Hematopoietic multipotent progenitor cell (in vitro differentiated cells): ENCODE measurements at places on chromosomes 6 and 20. TPM values are rescaled to one million over a fixed set of nuclear protein-coding genes. Genes with fewer than 3 reads are reported as not detected.

The SYCP2 gene
- 0.27 TPM for total RNA-seq

The SNRNP48 gene
- 7.5 TPM for total RNA-seq

The CDSN gene
- under 0.01 TPM for total RNA-seq

The GSTA3 gene
- not detected for total RNA-seq

The SNAI1 gene
- total RNA-seq: 1.1 TPM

The SAPCD1 gene
- 0.27 TPM for total RNA-seq

The FLOT1 gene
- total RNA-seq: 50.6 TPM

The MTG2 gene
- total RNA-seq: 24.5 TPM

The OOEP gene
- total RNA-seq: 0.27 TPM

The EFCAB8 gene
- under 0.01 TPM for total RNA-seq

The HLA-DOA gene
- total RNA-seq: 209 TPM

GRCh38 chr6:97198046-97198565 is 84.9 kb downstream of the MMS22L start:
- no peak for DNase-seq

GRCh38 chr6:167710363-167710920 is 116.3 kb upstream of the AFDN start:
- DNase-seq: no peak

DNA sequence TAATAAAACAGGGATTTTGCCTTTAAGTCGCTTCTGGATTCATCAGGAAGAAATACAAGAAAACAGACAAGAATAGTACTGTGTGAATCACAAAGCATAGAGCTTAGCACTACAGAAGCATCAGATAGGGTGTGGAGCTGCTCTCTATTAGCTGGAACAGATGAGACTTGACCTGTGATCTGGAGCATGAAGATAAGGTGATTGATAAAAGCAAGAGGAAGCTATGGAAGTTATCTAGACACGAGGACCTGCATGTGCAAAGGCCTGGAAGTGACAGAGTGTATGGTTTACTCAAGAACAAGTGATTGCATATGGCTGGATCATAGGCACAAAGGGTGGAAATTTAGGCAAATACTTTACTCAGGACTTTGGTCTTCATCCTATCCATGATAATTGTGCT is 112.9 kb upstream of the MLIP start:
- peak; percentile 34 for DNase-seq

DNA sequence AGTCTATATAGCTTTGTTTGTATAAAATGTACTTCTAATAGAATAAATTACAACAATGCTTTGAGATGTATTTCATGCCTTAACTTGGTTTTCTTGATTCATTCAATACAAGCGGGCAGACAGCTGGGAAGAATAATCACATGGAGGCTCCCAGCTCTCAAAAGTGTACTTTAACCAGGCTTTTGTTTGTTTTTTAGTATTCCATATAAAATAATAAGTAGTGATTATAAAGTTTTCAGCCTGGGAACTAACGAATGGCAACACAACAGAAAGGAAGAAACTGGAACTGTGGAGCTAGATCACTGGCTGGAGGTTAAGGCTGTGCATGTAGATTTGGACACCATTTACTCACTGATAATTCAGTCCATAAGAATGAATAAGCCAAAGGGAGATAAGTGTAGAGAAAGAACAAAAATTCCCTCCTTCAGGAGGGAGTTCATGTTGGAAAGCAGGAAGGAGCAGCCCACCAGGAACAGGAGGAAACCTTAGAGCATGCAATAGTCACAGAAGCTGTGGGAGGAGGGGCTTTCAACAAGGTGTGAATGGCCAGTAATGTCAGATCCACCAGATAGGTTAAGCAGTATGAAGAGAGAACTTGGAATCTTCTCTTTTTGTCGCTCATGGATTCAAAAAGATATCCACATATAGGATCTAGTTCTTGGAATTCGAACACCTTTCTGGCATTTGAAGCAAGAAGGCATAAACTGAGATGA is 41.2 kb upstream of the SLC35D3 start:
- DNase-seq: no peak

GRCh38 chr6:131183427-131184095 is 48.3 kb downstream of the AKAP7 start:
- no peak for DNase-seq

GRCh38 chr20:62860924-62861691 is 514 bp downstream of the TCFL5 start:
- peak; percentile 35 for DNase-seq

DNA sequence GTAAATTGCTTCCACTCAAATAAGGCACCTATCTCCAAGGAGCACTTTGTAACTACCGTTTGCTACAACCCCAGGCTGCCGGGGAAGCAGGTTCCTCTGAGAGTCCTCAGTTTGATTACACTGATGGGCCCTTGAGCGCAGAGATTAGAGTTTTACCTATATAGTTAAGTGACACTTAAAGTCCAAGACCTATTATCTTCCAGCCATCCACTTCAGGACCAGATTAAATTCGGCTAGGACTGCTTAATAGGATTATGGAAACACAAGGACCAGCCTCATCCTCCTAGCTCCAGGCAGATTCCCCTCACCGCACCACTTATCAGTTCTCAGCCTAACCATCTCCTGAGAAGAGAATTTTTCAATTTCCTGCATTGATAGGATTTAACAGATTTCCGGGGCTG is 64.7 kb upstream of the TIAM2 start:
- DNase-seq: no peak

GRCh38 chr20:38386004-38386403 is 39.7 kb downstream of the LBP start:
- peak; percentile 3 for DNase-seq

DNA sequence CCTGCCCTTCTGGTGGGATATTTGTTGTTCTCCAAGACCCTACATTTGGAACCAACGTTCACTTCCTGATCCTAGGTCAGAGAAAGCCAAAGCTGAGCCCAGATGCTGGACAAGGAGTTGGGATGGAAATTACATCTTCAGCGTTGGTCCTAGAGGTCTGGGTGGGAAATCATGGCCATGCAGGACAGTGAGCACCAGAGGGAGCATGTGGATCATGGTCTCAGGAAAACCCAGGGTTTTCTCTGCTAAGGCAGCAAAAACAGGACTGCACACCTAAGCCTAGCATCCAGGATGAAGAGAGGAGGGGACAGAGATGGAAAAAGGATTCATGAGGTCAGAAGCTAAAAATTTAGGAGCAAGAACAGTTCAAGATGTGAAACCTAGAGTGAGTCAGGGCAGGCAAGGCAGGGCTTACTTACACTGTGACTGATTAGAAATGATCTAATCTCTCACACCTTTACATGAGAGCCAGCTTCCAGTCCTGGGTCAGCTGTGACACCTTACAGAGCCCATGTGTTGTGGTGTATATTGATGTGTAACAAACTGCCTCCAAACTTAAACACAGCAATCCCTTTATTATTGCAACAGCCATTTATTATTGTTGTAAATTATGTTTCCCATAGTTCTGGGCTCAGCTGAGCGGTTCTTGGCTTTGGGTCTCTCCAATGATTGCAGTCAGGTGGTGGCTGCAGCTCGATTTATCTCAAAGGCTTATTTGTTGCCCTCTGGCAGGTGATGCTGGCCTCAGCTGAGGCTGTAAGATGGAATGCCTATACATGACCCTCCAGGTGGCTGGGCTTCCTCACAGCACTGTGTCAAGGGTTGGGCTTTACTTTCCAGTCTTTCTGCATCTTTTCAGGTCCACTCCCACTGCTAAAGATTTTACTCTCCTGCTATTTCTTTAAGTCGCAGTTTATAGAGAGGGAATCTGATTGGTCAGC is 6.5 kb downstream of the C20orf202 start:
- DNase-seq: no peak

GRCh38 chr6:144347933-144348332 is 62.8 kb downstream of the UTRN start:
- no peak for DNase-seq

GRCh38 chr20:61620174-61620573 is 368.1 kb downstream of the CDH4 start:
- DNase-seq: no peak

GRCh38 chr6:2549834-2550233 is 200.9 kb downstream of the MYLK4 start:
- DNase-seq: no peak

GRCh38 chr6:4675121-4675520 is 101.1 kb upstream of the CDYL start:
- no peak for DNase-seq

GRCh38 chr6:19599796-19600464 is 237.2 kb upstream of the ID4 start:
- no peak for DNase-seq

DNA sequence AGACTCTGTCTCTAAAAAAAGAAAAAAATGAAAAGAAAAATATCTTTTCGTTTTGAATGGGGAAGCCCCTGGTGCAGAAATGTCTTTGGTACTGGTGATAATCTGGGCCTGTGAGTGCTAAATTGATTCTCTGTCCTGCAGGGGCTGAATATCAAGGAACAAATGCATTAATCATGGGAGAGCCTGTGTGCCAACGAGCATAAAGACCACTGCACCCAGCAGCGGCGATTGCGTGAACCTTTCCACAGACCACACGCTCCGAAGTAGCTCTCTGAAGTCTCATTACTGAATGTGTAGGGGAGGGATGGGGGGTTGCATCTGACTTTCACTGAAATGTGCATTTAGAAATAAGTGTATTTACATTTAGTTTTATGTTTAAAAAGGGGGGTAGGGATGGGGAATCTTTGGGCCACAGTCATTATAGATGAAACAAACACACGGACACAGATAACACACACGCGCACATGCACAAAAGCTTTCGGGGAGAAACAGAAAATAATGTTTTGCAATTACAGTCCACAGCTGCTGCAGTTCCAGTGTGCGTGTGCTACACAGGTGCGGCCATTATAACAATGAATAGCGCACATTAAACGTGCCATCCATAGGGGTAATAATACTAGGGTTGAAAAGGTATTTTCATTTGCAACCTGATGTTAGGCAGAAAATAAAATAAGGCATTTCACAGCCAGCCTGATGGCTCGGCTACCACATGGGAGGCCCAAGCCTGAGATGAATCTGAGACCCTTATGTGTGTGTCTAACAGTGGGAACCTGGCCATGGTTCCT is 154.0 kb downstream of the MBOAT1 start:
- no peak for DNase-seq

DNA sequence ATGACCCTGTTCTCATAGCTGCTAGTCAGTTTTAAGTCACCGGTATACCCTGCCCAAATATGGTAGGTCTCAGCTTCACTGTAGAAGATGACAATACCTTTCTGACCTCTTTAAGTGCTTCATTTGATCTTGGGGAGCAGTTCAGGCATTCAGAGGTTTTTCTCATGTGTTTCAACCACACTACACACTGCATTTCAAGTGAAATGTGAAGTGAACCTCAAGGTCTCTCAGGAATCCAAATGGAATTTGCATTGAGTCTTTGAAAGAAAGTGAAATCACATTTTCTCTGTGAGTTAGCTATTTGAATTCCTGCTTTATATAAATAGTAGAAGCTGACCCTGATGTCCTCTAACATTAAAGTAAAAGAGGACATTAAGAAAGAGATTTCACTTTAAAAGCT is 461.6 kb downstream of the ADGRB3 start:
- DNase-seq: no peak

- DNase-seq: no peak
Measured at GRCh38 chr6:46490425-46491200, 636 bp downstream of the RCAN2 start.

GRCh38 chr6:155319902-155320301 is 5.6 kb upstream of the TFB1M start:
- no peak for DNase-seq

GRCh38 chr6:132964868-132965382 is 150.6 kb downstream of the RPS12 start:
- DNase-seq: no peak

DNA sequence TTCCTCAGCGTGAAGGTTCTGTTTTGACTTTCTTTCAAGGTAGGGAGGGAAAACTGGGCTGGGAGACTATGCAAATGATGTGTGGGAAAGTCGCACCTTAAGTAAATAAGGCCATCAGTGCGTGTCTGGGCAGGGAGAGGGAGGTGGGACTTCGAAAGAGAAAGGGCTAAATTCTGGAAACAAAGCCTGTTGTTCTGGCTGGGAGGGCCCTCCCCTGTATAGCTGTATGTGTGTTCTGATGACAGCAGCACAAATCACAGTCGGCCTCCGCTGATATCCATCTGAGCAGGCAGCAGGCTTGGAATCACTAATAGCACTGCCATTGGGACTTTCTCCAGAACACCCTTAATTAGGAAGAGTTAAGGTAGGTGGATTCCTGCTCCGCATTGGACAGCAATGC is 19.2 kb downstream of the JAG1 start:
- DNase-seq: no peak

- DNase-seq: no peak
Measured at GRCh38 chr6:169038691-169039090, 215.0 kb downstream of the THBS2 start.

DNA sequence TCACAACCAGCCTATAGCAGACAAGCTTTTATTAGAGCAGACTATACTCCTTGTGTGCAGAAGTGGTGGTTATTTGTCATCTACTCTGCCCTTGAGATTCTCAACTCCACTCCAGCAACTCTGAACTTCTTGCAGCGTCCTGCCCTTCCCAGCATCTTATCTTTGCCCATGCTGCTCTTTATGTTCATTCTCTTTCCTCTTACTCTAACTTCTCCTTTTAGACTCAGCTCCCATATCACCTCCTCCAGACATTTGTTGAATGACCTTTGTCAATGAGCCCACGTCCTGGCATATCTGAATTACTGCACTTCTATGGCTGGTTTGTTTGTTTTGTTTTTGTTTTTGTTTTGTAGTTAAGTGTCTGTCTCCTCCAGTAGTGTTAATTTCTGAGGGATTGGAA is 81.2 kb downstream of the KCNQ5 start:
- DNase-seq: no peak

GRCh38 chr20:40744818-40745175 is 55.8 kb upstream of the MAFB start:
- DNase-seq: no peak
